Stimulated activated CD4-positive, alpha-beta T cell treated with anti-CD3 and anti-CD28 coated beads, TNF-alpha, amount 100 ng/mL, for 24 hours (primary cell): ENCODE measurements at places on chromosomes 12 and 14.

DNA sequence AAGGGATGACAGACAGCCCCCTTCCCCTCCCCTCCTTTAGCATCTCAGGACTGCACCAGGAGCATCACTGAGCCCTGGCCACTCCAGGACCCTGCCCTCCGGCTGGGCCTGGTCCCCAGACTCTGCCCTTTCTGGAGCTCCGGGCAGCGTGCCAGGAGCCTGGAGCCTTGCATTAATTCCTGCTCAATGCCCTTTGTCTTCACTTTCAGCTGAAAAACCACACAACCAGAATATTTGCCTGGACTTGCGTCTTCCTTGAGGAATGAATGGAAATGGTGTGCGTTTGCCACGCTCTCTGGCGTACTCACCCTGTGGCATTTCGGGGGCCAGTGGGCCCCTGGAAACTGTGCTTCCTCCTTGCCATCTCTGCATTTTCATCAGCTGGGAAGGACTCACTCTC is 8.5 kb upstream of the RFLNA start:
- no peak for DNase-seq

- no peak for DNase-seq
These were observed 13.2 kb downstream of the OTX2 start for GRCh38 chr14:56797003-56797568.

- DNase-seq: no peak
These were observed 91.5 kb downstream of the TBX5 start for GRCh38 chr12:114314403-114314802.

GRCh38 chr14:42624980-42625761 is 1018.5 kb downstream of the LRFN5 start:
- DNase-seq: no peak

GRCh38 chr12:115598871-115599811 is 678.4 kb downstream of the MED13L start:
- DNase-seq: no peak

DNA sequence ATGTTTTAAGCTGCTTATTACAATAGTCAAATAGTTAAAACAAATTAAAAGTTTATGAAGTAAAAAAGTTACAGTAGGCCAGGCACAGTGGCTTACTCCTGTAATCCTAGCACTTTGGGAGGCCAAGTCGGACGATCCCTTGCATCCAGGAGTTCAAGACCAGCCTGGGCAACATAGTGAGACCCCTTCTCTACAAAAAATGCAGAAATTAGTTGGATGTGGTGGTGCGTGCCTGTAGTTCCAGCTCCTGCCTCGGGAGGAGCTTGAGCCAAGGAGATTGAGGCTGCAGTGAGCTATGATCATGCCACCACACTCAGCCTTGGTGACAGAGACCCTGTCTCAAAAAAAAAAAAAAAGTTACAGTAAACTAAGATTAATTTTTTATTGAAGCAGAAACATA is 142.6 kb downstream of the MIPOL1 start:
- DNase-seq: no peak

- DNase-seq: no peak
These were observed 42.2 kb upstream of the PTGR2 start for GRCh38 chr14:73809391-73809790.
